ENCODE measurements at places on chromosomes 6 and 20. TPM values are rescaled to one million over a fixed set of nuclear protein-coding genes. Genes with fewer than 3 reads are reported as not detected.

Gene NTSR1
- total RNA-seq, result 0.16 TPM

Gene TMEM74B
- 3.1 TPM for total RNA-seq

Gene MTFR2
- 13.6 TPM for total RNA-seq

Gene MLN
- not detected for total RNA-seq

Gene MYBL2
- 92.0 TPM for total RNA-seq

Gene NMBR
- total RNA-seq, result not detected

Gene THBS2
- not detected for total RNA-seq

Gene GPX5
- not detected for total RNA-seq

Gene TMC2
- not detected for total RNA-seq

Gene PROKR2
- total RNA-seq, result not detected

Gene MEI4
- total RNA-seq, result not detected

Gene COL9A1
- not detected for total RNA-seq

Gene RPS6KA2
- 0.07 TPM for total RNA-seq

Gene IL20RA
- not detected for total RNA-seq

Gene TTK
- 22.0 TPM for total RNA-seq

Gene SLC22A16
- total RNA-seq, result not detected

Gene ELOVL4
- total RNA-seq, result 1.6 TPM

Gene XKR7
- not detected for total RNA-seq

Gene FOXF2
- 28.8 TPM for total RNA-seq

Gene PTCRA
- total RNA-seq, result not detected

Gene GPR63
- total RNA-seq, result 0.64 TPM

All from A549 treated with RU486 at 1 μM for 4 hours (cell line).